ENCODE measurements at places on chromosomes 16 and 17. TPM values are rescaled to one million over a fixed set of nuclear protein-coding genes. Genes with fewer than 3 reads are reported as not detected.

The CFAP97D1 gene
- not detected for total RNA-seq

DNA sequence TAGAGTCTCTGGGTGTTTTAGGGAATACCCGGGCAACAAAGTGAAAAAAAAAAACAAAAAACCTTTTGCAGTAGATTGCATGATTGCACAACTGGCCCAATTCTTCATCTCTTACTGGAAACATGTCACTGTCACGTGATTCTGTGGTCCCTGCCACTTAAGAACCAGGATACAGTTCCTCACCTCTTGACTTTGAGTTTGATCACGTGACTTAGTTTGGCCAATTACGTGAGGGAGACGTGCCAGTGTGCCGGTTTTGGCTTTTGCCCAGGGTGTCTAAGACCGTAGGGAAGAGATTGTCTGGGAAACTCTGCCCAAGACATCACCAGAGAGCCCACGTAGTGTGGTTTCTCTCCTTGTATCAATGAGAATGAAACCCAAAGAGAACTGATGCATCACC, 88.7 kb downstream of the GRIN2A start:
- DNase-seq: no peak

GRCh38 chr16:86101137-86101896, 202.4 kb downstream of the IRF8 start:
- DNase-seq: no peak

DNA sequence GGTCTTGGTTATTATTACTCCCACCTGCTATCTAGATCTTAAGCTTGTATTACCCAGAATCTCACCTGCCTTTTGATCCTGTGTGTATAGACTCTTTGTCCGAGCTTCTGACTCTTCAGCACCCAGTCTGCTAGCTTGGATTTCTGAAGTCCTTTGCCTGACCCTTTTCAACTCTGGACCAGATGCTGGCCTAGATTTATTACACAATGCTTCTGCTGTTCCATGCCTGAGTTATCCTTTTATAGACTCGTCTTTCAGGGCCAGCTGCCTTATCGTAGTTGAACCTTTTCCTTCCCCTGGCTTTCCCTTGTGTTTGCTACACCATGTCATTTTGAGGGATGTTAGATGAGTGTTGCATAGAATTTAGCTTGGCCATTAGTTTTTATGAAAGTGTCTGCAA, 32.6 kb downstream of the RHOT1 start:
- no peak for DNase-seq

The AGRP gene
- total RNA-seq: not detected

The TMEM100 gene
- 0.36 TPM for total RNA-seq

The KRTAP4-5 gene
- not detected for total RNA-seq

GRCh38 chr17:71337938-71338337, 782.9 kb upstream of the SOX9 start:
- DNase-seq: no peak

The KRT20 gene
- total RNA-seq: not detected

The KRTAP1-1 gene
- 2.4 TPM for total RNA-seq

The ACAP1 gene
- not detected for total RNA-seq

The MT1F gene
- total RNA-seq: 2.1 TPM

DNA sequence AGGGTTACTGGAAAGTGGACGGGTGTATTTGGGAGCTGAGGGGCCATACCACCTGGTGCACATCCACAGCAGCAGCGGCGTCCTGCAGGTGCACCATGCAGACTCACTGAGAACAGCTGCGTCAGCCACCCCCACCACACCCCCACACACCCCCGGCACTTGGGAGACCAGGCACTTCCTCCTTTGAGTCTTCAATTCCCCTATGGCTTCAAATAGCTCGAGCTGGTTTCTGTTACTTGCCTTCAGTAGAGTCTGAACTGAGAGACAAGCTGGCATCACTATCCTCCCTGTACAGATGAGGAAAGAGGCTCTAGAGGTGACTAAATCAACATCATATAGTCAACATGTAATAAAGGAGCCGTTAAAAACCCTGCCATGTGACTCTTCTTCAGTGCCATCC, 15.4 kb downstream of the CUEDC1 start:
- peak; percentile 69 for DNase-seq

DNA sequence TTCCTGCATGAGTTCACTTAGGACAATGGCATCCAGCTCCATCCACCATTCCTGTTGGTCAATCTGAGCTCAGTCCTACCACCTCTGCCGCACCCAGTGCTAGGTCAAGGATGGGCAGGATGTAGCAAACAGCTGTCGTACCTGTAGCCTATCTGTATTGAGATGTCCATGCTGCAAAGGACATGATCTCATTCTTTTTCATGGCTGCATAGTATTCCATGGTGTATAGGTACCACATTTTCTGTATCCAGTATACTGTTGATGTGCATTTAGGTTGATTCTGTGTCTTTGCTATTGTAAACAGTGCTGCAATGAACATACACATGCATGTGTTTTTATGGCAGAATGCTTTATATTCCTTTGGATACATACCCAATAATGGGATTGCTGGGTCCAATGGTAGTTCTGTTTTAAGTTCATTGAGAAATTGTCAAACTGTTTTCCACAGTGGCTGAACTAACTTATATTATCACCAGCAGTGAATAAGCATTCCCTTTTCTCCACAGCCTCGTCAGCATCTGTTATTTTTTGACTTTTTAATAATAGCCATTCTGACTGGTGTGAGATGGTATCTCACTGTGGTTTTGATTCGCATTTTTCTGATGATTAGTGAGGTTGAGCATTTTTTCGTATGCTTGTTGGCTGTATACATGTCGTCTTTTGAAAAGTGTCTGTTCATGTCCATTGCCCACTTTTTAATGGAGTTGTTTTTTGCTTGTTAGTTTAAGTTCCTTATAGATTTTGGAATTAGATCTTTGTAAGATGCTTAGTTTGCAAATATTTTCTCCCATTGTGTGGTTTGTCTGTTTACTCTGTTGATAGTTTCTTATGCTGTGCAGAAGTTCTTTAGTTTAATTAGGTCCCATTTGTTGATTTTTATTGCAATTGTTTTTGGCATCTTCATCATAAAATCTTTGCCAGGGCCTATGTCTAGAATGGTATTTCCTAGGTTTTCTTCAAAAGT, 7.2 kb upstream of the MRTFB start:
- DNase-seq: no peak

GRCh38 chr17:49223517-49224197, 6.9 kb downstream of the PHOSPHO1 start:
- peak; percentile 98 for DNase-seq

The SLC38A8 gene
- total RNA-seq: not detected

GRCh38 chr17:19646788-19647696, 1.5 kb upstream of the ALDH3A2 start:
- peak; percentile 53 for DNase-seq

DNA sequence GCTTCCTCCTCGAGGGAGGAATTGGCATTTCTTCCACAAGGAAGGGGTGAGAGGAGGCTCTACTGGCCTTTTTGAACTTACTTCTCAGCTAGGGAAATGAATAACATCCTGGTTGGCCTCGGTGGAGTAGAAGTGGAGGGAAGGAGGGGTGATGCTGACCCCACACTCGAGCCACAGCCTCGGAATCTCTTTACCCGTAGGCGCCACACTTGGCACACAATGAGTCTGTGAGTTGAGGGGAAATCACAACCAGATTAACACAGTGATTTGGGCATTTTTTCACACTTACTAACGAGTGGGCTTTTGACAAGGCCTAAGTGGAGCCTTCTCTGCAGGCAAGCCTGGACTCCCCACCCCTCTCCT, 47.3 kb upstream of the TBX2 start:
- DNase-seq: no peak
